ENCODE measurements at places on chromosomes 3 and 15. TPM values are rescaled to one million over a fixed set of nuclear protein-coding genes. Genes with fewer than 3 reads are reported as not detected.

DNA sequence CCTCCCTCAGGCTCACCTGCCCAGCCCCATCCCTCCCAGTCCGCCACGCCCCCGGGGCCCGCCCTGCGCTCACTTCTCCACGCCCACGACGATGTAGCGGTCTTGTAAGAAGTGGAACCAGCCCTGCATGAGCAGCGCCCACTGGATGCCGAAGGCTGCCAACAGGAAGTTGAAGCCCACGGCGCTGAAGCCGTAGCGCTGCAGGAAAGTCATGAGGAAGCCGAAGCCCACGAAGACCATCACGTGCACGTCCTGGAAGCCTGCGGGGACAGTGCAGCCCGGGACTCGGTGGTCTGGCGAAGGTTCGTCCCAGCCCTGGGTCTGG lies 9.7 kb downstream of the RHCG start:
- no peak for DNase-seq
- H3K27ac ChIP-seq, result no peak overlapping the region
- H3K4me1 ChIP-seq, result no peaks in the 10 kb centered on the region
- H3K36me3 ChIP-seq, result no peaks in the 10 kb centered on the region

Gene SHC4
- total RNA-seq, result 7.2 TPM

DNA sequence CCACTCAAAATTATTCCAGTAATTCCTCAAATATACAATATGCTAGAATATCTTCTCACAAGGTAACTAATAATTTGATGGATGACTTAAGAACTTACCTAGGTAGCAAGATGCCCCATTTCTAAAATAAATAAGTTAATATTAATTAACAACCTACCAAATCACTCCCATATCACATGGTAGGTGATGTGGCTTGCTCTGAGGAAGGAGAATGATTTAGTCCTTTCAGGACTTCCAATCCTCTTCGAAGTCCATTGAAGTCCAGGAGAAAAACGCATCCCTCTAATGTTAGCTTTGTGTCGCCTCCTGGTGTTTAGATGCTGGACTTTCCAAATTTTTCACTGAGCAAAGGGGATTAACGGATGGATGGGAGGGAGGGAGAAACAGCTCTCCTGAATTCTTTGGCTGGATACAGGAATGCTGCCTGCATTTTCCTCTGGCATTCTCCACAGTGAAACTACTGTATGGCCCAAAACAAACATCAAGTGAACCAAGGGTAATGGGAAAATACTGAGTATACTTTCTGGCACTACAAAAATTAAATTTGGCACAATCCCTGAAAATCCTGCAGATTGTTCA lies 58.6 kb downstream of the PRICKLE2 start:
- H3K4me3 ChIP-seq, result no peak overlapping the region
- no peaks in the 10 kb centered on the region for H3K27me3 ChIP-seq
- no peak overlapping the region for H3K27ac ChIP-seq
- no peaks in the 10 kb centered on the region for H3K36me3 ChIP-seq
- peak; percentile 64 for DNase-seq
- H3K4me1 ChIP-seq, result no peaks in the 10 kb centered on the region

DNA sequence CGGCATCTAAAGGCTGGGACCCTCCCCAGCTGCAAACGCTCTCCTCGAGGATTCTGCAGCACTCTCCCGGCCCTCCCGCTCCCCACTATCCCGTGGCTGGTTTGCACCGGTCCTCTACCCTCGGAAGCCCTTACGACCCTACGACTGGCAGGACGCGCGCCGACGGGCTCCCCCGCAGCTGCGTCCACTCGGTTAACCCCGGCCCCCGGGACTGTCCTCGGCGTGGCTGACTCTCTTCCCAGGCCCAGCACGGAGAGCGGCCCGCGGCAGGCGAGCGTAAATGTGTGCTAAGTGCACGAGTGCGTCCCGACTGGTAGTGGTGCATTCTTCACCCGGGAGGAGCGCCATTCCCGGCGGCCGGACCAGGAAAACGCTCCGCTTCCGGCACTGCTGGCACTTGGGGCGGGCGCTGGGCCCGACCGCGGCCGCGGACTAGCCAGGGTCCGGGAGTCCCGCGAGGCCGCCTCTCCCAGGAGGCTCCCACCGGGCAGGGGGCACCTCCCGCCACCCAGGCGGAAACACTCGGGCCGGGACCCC lies 508 bp downstream of the GORASP1 start:
- peak overlapping the region; percentile 94 for H3K4me3 ChIP-seq
- H3K4me1 ChIP-seq, result peaks cover 21% of the 10 kb centered on the region
- H3K27me3 ChIP-seq, result no peaks in the 10 kb centered on the region

DNA sequence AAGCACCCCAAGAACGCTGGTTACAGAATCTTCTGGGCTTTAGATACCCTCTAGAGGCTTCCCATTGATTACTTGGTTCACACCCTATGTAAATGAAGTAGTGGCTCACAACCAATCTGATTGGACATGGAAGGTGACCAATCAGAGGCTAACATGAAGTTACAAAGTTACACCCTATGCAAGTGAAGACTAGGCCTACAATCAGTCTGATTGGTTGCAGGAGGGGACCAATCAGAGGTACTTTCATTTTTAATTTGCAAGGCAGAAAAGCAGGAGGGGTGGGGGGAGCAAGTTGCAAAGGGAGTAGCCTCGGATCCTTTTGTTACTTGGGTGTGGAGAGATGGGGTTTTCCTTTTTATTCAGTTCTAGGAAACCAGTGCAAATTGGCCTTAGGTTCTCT lies 11.1 kb upstream of the RTP2 start:
- H3K4me3 ChIP-seq, result no peak overlapping the region
- no peak overlapping the region for H3K27ac ChIP-seq
- H3K36me3 ChIP-seq, result no peaks in the 10 kb centered on the region
- H3K4me1 ChIP-seq, result no peaks in the 10 kb centered on the region
- no peak for DNase-seq

GRCh38 chr3:170992854-170993253 lies 33.7 kb downstream of the SLC2A2 start:
- H3K27ac ChIP-seq, result no peak overlapping the region
- no peak for DNase-seq
- H3K36me3 ChIP-seq, result no peaks in the 10 kb centered on the region

Gene NRG4
- total RNA-seq, result not detected

Gene NBEAL2
- 70.2 TPM for total RNA-seq

Gene ATP13A5
- total RNA-seq, result not detected

Gene GOLGA8J
- 0.75 TPM for total RNA-seq

Gene KIF15
- 0.64 TPM for total RNA-seq

DNA sequence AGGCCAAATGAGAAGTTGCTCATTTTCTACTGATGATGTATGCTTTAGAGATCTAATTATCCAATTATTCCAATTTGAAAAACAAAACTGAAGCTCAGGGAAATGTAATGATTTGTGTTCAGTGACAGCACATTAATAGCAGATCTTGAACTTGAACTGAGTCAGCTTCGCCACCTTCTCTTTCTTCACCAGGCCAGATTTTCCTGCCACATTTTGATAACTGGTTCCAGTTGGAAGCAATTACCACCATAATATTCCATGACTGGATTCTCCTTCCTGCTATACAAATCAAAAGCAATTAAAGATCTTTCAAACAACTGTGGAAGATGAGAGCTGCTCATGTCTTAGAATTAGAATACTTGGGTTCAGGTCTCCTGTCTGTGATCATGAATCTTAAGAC lies 334.1 kb downstream of the RBMS3 start:
- no peak overlapping the region for H3K27ac ChIP-seq
- DNase-seq, result no peak
- no peaks in the 10 kb centered on the region for H3K4me1 ChIP-seq
- H3K27me3 ChIP-seq, result no peaks in the 10 kb centered on the region
- H3K4me3 ChIP-seq, result no peak overlapping the region

Gene CLDND1
- total RNA-seq, result 171 TPM

GRCh38 chr15:39411102-39411989 lies 169.5 kb upstream of the THBS1 start:
- no peak for DNase-seq
- no peaks in the 10 kb centered on the region for H3K4me1 ChIP-seq
- no peak overlapping the region for H3K4me3 ChIP-seq
- H3K36me3 ChIP-seq, result no peaks in the 10 kb centered on the region

DNA sequence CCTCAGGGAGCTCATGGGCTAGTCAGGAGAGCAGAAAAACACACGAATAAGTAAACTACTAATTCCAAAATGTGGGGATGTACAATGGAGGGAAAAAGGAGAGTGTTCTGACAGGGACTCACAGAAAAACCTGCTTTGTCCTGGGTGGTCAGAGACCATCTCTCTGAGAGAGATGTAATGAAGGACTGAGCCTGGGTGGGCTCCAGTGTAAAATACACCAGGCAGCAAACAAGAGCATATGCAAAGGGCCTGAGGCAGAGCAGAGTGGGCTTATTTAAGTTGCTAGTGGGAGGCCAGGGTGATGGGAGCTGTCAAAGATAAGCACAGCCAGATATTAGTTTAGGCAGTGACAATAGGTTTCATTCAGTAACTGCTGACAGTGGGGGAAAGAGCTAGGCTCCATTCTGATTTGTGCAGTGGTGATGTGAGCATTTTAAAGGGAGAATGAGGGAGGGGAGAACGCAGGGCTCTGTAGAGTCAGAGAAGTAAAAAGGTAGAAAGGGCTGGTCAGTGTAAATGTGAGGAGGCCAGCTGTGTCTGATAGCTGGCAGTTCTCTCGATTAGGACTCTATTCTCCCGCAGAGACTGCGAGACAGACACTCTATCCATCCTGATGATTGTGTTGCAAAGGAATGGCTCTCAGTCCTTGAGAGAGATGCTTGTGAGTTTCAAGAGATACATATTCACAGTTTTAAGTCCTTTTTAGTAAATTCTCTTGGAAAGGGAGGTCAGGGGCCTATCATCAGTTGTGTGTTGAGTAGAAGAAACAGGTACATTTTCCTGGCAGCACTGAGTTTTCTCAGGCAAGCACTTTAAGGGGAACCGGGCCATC lies 3.5 kb downstream of the TF start:
- no peaks in the 10 kb centered on the region for H3K4me1 ChIP-seq
- no peak overlapping the region for H3K27ac ChIP-seq
- no peak overlapping the region for H3K4me3 ChIP-seq
- H3K36me3 ChIP-seq, result no peaks in the 10 kb centered on the region
- no peak for DNase-seq

DNA sequence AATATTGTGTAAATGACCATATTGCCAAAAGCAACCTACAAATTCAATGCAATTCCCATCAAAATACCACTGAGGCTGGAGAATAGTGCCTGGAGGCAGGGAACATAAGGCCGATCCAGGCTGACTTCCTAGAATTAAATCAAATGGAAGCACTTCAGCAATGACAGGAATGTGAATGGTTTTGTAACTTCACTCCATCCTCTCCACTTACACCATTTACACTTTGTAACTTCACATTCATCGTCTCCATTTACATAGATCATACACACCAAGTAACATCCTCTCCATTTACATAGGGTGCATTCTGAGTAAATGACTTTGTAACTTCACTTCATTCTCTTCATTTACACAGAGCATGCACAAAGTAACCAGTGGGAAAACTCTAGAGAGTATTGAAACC lies 11.6 kb downstream of the STRIT1 start:
- DNase-seq, result no peak
- H3K4me3 ChIP-seq, result no peak overlapping the region
- no peaks in the 10 kb centered on the region for H3K27me3 ChIP-seq
- no peaks in the 10 kb centered on the region for H3K4me1 ChIP-seq
- no peak overlapping the region for H3K27ac ChIP-seq
- no peaks in the 10 kb centered on the region for H3K36me3 ChIP-seq

DNA sequence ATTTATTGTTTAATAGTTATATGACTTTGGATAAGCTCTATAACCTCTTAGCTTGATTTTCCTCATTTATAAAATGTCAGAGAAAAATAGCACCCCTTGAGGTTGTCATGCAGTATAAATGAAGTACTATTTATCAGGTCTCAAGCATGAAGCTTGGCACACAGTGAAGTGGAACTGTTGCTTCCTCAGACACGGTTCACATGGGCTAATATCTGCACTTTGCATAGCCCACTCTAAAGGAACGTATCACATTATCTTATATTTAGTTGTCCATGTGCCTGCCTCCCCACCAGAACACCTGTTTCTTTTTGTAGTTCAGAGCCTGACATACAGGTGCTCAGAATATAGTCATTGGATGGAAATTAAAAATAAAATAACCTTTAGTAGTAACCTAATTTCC lies 273.7 kb downstream of the SOX2 start:
- H3K4me1 ChIP-seq, result no peaks in the 10 kb centered on the region
- H3K27ac ChIP-seq, result no peak overlapping the region
- H3K36me3 ChIP-seq, result no peaks in the 10 kb centered on the region
- H3K27me3 ChIP-seq, result no peaks in the 10 kb centered on the region

DNA sequence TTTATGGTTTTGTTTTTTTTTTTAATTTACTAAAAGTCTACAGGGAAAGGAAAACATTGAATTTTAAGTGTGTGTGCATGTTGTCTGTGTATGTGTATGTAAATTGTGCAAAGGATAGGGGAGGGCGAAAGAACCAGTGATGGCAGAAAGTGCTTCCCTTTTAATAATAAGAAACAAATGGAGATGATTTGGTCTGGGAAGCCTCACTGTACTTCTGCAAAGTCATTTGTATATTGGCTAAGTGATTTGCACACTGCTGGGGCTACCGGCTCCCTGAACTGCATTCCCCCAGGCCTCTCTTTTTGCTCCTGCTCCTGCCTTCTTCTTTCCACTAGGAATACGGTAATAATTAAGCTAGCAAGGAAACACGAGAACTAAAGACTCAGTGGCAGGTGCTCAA lies 101.2 kb downstream of the CD47 start:
- H3K27ac ChIP-seq, result no peak overlapping the region
- no peaks in the 10 kb centered on the region for H3K27me3 ChIP-seq
- DNase-seq, result no peak
- H3K36me3 ChIP-seq, result no peaks in the 10 kb centered on the region
- H3K4me1 ChIP-seq, result no peaks in the 10 kb centered on the region

DNA sequence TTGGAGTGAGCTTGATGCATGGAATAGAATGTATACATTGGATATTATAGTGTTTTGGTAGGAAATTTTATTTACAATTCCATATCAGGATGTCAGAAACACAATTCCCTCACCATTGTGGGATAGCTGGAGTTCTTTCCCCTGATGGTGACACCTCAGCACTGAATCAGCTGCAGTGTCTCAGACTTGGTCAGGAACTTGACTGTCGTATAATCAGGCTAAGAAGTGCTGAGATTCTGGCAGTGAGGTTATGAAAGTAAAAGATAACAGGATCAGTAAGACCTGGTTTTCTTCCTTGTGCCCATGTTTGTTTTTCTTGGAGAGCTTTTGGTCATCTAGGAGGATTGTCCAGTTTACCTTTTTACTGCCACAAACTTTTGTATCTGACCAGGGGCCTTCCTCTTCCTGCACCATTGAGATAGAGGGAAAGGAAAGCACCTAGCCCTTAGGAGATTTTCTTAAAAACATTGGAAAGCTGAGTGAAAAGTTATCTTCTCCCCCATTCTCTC lies 27.3 kb upstream of the ST3GAL6 start:
- no peak for DNase-seq
- H3K27ac ChIP-seq, result no peak overlapping the region
- no peaks in the 10 kb centered on the region for H3K27me3 ChIP-seq
- no peak overlapping the region for H3K4me3 ChIP-seq

Gene GREM1
- total RNA-seq, result not detected

DNA sequence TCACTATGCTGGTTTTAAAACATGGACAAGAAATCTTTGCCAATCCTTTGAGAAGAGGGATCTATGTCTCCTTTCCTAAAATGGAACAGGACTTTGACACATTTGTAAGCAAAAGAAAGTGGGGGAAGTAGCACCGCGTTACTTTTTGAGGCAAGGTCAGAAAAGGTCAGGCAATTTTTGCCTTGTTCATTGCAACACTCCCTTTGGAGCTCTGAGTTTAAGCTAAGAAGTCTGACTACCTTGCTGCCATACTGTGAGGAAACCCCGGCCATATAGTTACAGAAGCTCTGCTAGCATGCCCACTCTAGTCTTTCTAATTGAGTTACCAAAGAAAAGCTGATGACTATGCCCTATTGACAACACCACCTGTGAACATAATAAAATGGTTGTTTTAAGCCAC lies 1.4 kb downstream of the FAM227B start:
- no peak for DNase-seq
- H3K27me3 ChIP-seq, result no peaks in the 10 kb centered on the region
- peak overlapping the region; percentile 59 for H3K4me3 ChIP-seq

All from ascending aorta (tissue), 2 donors.